ENCODE measurements at places on chromosomes 12 and 14.
A peak's percentile ranks its signal among the peaks of the same experiment; 100 is the strongest.

- no peak for DNase-seq
Observed at GRCh38 chr14:94582851-94583250, 1.6 kb downstream of the SERPINA5 start.

DNA sequence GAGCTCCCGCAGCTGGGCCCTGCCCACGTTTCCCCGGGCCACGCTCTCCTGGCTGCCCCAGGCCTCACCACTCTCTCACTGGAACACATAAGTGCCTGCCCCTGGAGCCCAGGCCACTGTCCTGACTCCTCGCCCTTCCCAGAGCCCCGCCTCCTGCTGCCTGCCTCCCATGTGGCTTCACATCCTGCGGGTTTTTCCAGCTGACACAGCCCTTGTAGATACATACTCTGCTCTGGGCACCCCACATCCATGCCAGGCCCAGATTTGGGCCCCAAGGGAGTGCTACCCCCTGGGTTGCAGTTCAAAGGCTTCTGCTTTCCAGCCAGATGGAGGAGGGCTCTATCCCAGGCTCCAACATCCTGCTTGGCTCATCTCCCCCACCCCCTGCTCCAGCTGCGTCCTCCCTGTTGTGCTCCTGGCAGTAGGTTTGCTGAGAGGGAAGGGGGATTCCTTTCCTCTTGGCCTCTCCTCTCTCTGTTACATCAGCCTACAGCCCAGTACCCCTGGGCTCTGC lies 60.1 kb downstream of the TSPAN9 start:
- peak; percentile 72 for DNase-seq

GRCh38 chr12:107435072-107435471 lies 250.5 kb upstream of the PWP1 start:
- DNase-seq: no peak

DNA sequence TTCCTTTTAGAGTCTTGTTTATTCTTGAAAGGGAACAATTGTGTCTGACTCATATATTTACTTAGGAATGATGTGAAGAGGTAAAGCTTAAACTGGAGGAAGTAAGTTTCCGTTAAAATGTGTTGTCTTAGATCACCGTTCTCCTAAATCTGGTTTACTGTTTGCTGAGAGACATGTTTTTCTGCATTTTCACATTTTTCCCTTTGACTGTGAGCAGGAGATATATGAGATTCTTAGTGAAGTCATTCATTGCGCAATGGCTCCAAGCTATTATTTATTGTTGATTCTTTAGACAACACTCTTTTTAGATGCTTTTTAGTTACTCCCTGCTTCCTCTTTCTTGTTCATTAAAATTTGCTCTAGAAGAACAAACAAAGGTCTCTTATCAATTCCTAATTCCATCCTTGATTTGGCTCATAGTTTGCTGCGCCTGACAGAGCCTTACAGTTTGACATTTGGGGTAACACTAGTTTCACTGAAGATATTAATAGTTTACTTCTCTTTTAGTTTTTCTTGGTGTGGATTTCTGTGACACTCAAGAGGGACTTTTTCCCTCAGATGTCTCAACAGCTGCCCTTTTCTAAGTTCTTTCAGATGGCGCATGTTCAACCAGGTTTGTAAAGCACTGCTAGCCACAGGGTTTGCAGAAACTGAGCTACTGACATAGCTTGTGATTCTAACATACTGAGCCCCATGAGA lies 11.4 kb downstream of the CLECL1 start:
- no peak for DNase-seq

DNA sequence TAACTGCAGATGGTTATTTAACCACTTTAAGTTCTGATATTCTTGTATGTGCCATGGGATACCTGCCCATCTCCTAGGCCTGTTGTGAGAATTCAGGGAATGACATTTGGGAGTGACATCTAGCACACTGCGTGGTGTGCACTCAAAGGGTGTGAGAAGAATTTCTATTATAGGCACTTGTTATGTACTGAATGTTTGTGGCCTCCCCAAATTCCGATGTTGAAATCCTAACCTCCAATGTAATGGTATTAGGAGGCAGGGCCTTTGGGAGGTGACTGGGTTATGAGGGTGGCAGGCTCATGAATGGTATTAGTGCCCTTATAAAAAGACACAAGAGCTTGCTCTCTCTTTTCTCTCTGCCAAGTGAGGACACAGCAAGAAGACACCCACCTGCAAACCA lies 27.6 kb downstream of the VCPKMT start:
- no peak for DNase-seq

DNA sequence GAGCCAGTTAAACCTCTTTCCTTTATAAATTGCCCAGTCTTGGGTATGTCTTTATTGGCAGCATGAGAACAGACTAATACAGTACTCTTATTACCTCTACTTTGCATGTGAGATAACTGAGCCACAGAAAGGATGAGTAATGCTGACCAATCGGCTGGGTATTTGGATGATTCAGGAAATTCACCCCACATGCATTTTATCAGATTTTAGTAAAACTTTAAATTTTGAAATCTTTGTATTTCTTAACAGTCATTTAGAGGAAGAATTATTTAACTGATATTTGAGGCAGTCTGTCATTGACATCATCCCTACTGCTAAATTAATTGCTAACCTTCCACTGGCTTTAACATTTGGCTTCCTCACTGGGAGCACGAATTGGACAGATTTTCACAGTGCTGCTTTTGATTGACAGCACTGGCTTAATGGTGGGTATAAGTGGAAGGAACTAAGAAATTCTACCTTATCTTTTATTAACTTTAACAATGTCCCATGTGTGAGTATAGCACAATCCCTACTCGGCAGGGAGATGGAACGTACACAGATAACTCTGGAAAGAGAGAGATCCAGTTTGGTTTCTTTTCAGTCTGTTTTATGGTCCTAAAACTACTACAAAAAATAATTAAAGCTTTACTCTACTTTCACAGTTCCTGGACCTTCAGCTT lies 261.0 kb downstream of the DACT1 start:
- DNase-seq: no peak

DNA sequence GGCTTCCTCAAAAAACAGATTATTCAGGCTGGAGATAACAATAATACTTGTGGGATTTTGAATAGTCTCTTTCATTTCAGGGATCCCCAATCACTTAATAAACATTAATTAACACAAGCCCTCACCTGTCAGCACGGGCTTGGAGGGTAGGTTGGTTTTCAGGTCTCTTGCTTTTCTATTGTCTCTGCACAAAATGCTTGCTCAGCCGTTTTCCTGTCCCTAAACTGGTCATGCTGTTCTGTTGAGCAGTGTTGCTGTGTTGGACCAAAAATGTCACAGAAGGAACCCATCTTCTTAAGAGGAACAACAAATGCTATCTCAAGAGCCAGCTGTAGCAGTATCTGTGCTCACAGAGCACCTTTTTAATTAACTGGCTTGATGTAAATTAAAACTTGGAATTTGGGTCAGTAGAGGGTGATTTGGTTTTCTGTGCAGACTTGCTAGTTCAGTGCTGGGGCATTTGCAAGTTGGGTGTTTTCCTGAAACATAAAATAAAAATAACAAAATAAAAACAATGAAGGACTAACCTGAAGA lies 231.8 kb upstream of the CRY1 start:
- DNase-seq: no peak

DNA sequence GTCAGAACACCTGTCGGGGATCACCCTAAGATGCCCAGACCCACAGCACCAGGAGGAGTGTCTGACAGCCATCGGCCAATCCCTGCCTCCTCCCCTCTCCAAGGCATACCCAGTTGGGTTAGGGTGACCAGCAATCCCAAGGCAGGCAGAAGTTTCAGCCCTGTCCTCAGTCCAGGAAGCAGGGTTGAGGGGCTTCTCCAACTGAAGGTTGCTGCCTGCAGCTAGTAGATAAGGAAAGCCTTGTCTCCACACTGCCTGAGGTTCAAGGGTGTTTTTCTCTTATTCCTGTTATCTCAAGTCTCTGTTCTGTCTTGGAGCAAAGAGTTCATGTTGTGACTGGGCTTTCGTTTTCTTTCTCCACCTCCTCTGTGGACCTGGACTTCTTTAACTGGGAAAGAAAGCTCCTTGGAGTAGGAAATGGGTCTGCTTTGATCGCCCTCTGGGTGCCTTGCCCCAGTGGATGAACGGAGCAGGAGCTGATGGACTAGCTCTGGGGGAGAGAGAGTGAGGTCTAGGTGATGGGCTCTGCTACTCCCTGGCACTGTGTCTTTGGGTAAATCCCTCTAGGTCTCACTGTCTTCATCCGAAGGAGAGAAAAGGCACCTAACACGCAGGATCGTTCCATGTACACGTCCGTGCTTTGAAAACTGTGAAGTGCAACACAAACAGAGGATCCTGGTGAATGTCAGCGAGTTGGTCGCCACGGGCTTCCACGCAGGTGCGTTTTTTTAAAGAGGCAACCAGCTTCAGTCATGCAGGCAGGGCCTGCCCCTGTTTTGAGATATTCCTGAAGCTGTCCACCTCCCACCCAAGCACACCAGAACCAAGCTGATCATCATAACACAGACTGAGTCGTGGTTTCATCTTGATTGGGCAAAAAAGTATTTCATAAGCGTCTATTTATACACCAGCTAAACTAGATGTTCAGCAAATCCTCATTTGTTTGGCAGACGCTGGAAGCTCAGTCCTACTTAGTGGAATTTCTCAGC lies 52.5 kb upstream of the FOXN3 start:
- DNase-seq: no peak

GRCh38 chr14:73241481-73242165 lies 4.3 kb downstream of the PAPLN start:
- peak; percentile 14 for DNase-seq

GRCh38 chr12:127041985-127042625 lies 1224.9 kb upstream of the TMEM132C start:
- no peak for DNase-seq

GRCh38 chr14:85471744-85472143 lies 58.2 kb upstream of the FLRT2 start:
- DNase-seq: no peak

- no peak for DNase-seq
Observed at GRCh38 chr12:123223241-123223668, 9.7 kb downstream of the MPHOSPH9 start.

DNA sequence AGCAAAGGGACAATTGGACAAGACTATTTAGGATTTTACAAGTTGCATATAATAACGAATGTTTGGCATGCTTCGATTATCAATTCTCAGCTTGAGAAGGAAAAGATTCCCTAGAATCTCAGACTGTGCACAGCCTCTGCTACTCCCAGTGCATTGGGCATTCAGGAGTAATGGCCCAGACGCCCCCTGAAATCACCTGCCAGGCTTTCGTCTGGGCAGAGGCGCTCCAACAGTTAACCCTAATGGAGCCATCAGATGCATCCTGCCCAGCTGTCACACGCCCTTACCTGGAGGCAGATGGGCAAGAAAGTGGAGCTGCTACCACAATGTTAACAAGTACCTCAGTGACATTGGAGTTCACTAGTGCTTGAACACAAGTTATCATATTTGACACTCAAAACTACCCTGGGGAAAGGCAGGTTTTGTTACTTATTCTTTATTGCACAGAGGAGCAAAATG lies 927 bp upstream of the LRP6 start:
- DNase-seq: no peak

DNA sequence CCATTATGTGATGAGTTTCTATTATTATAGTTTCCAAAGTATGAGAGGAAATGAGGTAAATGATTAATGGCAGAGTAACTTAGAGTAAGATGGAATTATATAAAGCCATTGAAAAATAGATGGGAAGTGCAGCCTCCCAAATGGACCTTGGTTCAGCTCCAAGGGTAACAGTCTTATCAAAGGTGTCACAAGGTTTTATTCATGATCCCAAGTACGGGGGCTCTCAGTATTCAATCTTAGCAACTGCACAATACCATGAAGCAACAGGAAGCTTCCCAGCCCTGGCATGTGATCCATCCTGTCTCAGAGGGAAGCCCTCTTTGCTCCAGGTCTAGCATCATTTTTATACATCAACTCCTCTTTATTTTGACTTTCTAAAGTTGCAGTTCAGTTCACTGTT lies 948.2 kb downstream of the GALC start:
- no peak for DNase-seq

DNA sequence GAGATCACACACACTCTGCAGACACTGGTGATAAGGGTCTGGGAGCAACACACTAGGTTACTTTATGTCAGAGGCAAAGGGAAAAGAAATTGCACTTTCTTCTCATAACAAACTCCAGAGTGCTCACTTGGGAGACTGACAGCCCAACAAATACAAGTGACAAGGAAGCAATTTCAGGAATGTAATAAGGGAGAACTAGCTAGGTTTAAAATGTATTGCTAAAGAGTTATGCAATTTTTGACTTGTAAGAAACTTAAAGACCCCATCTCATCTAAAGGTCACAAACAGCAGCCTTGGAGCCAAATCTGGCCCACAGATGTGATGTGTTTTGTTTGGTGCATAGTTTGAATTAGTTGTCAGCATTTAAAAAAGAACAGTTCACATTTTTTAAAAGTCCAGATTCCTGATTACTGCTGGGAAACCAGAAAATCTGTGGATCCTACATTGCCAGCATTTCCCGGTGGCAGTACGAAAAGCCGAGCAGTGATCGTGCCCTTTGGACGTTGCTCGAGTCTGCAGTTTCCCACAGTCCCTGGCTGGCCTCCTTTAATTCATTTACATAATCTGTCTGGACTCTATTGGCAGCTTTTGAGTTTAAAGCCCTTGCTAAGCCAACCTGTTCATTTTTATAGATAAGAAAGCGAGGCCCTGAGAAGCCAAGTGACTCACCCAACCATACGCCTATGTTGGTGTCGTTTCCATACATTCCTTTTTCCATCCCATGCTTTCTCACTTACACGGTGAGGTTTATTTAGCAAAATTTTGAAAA lies 42.0 kb upstream of the ETV6 start:
- no peak for DNase-seq

DNA sequence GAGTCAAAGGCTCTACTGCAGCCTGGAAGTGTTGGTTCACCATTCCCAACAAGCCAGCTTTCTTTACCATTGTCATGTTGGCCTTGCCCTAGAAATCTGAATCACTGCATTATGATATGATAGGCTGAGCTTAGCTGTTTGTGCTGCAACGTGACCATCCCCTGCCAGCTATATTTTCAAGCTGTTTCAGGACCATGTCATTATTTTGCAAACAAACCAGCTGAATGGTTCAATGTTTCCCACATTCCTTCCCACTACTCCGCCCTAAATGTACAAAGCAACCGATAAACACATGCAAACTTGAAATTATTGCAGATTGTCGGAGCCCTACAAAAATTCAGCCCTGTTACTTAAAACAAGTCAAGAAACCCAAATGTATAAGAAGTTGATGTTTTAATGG lies 136.1 kb downstream of the KICS2 start:
- no peak for DNase-seq

DNA sequence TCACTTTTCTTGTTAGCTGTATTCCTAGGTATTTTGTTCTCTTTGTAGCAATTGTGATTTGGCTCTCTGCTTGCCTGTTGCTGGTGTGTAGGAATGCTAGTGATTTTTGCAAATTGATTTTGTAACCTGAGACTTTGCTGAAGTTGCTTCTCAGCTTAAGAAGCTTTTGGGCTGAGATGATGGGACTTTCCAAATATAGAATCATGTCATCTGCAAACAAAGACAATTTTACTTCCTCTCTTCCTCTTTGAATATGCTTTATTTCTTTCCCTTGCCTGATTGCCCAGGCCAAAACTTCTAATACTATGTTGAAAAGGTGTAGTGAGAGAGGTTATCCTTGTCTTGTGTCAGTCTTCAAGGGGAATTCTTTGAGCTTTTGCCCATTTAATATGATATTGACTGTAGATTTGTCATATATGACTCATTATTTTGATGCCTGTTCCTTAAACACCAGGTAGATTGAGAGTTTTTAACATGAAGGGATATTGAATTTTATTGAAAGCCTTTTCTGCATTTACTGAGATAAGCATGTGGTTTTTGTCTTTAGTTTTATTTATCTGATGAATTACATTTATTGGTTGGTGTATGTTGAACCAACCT lies 26.7 kb downstream of the CLECL1 start:
- DNase-seq: no peak
